ENCODE measurements at places on chromosomes 2 and 18.

- DNase-seq, result no peak
These were observed 26.1 kb upstream of the MAL start for GRCh38 chr2:94999431-94999883.

DNA sequence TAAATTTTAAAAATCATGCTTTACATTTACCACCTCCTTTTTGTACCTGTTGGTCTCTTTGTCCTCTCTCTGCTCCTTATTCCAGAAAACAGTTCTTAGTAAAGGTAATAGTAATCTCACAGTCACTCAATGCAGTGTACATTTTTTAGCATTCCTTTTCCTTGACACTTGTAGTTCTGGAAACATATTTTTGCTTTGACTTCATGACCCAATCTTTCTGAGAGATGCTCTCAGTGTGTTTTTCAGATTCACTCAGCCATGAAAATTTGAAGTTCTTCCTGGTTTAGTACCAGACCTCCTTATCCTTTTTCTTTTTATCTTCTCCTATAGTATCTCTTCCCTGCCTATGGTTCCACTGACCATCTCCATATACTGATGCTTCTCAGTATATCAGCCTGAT, 747.5 kb upstream of the ZEB2 start:
- DNase-seq, result no peak

GRCh38 chr2:181366675-181367175, 90.5 kb upstream of the ITGA4 start:
- DNase-seq, result no peak

- DNase-seq, result no peak
These were observed 77.3 kb downstream of the VWA3B start for GRCh38 chr2:98164256-98164655.

- DNase-seq, result no peak
These were observed 31.2 kb upstream of the EN1 start for GRCh38 chr2:118878531-118879149.

GRCh38 chr2:48725696-48726494, 29.6 kb downstream of the LHCGR start:
- no peak for DNase-seq

DNA sequence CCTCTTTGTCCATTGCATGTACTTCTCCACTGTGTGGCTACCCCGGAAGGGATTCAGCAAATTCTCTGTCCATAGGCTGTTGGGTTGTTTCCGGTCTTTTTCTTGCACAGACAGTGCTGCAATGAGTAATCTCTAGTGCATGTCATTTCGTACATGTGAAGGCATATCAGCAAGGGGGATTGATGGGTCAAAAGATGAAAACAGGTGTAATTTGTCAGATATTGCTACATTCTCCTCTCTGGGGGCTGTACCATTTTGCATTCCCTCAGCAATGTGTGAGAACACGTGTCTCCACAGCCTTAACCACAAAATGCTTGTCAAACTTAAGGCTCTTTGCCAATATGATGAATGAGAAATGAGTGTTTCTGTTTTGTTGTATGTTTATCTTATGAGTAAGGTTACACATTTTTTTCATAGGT, 60.5 kb downstream of the KLHL29 start:
- no peak for DNase-seq

- DNase-seq, result no peak
These were observed 80.4 kb downstream of the STK39 start for GRCh38 chr2:168166902-168167510.

DNA sequence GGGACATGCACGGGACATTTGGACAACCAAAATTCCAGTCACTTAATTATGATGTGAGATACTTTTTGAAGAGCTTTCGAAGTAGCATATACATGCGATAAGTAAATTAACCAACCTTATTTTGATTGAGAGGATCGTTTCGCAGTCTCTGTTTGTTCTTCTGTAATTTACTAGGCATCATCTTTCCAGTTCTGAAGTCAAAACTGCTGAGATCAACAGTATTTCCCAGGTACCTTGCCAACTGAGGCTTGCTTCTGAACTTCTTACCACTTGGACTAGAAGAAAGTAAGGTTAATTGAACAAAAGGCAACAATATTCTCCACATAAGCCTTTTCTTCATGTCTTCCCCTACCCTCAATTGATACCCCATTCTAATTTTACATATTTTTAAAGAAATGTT, 19.6 kb downstream of the MBD2 start:
- no peak for DNase-seq

- no peak for DNase-seq
These were observed 198.2 kb upstream of the COPS8 start for GRCh38 chr2:236887531-236887930.

GRCh38 chr2:38615237-38615636, 12.5 kb upstream of the HNRNPLL start:
- no peak for DNase-seq

- no peak for DNase-seq
These were observed 128.1 kb upstream of the SERTAD2 start for GRCh38 chr2:64781711-64782390.

DNA sequence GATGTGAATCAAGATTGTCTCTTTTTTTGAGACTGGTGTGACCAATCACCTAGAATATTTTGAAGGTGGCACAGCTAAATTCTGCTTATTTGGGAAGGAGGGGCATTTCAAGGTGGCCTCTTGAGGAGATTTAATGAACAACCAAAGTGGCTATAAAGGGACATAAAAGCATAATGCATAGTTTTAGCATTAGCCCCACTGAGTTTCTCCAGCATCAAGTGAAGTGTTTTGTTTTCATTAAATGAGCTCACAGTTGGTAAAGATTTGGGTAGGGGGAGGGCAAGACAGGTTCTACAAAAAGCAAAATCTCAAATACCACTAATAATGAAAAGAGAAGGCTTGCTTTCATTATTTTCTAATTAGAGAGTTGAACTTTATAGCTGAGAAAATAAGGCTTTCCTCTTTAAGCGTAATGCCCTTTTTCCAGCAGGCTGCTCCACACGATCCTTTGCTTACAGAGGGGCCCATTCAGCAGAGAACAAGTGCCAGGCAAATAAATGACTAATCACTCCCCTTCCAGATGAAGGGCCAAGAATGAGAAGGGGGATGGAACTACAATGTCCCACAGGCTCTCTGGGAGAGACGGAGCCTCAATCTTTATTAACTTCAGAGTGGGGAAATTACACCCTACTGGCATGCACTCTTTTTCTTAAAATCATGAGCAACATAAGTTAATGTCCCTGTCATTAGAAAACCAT, 35.9 kb downstream of the LHCGR start:
- DNase-seq, result no peak

- no peak for DNase-seq
These were observed 436.4 kb upstream of the SALL3 start for GRCh38 chr18:78543201-78543725.

DNA sequence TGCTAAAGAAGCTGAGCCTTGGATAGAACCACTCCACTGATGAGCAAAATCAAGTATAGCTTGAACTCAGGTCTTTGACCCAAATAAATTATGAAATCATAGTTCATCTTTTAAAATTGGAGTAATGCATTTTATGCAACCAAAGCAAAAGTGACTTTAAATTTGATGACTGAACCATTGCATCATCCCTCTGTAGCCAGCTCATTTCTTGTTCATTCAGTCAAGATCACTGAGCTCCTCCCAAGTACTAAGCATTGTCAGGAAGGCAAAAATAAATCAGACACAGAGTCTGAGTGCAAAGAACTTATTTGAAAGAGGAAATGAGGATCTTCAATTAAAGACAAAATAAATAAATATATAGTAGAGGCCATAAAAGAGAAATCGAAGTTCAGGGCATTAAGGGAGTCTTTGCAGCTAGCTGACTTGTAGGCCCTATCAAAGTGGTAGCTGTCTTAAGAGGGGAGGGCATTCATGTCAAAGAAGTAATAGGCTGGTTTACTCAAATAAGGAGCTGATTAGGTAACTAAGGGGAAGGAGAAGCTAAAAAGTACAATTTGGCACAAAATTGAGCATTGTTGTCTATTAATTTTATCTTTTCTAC, 411.8 kb downstream of the MTX2 start:
- no peak for DNase-seq

DNA sequence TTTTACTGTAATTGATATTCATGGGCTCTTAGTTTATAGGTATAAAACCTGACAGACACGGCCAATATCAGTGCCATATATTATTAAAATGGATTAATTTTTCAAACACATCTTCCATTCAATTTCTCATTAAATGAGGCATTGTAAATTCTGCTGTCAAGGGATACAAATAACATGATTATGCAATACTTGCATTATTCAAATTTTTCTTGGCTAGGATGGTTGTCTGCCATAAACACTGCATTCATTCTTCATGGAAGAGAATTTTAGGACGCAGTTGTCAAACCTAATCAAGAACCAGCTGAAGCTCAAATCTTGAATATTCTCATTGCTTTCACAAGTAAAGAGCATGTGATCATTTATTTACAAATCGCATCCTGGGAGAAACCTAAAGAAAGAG, 255.6 kb downstream of the RDH14 start:
- no peak for DNase-seq

GRCh38 chr2:149972066-149972465, 384.5 kb upstream of the MMADHC start:
- DNase-seq, result no peak

- DNase-seq, result no peak
These were observed 463.7 kb upstream of the RGPD4 start for GRCh38 chr2:107362993-107363392.

DNA sequence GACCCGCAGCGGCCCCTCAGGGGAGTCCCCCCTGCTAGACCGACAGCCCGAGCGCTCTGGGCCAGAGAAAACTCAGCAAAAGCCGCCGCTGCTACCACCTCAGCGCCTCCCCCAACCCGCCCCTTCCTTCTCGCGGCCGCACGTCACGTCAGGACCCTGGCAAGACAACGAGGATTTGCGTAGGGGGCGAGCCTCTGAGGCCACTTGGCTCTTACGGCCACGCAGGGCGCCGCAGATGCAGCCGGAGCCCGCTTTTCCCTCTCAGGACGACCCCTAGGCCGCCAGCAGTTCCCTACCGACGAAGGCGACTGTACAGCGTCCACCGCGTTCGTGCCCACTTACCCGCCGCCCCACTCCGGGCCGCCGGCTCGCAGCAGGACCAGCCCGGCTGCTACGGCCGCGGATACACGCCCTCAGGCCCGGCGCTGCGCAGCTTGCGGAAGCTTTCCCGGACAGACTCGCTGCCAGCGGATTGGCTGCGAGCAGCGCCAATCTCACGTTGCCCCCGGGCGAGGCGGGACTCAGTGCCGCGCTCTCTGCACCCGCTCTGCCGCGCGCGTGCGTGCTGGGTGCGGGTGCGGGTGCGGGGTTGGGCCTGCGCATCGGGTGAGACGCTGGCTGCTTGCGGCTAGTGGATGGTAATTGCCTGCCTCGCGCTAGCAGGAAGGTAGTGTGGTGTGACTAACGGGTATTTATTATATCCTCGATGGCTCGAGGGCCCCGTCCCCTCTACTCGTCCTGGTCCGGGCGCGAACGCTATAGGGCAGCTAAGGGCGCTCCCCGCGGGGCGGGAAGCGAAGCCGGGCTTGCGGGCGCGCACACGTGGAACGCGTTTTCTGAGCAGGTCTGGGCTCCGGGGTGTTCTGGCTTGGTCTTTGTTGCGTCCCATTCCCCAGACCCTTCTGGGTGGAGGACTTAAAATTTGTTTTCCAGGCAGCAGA, at the start of the genes ORMDL1 and PMS1:
Gene ORMDL1, minus strand, starts transcription at position 413 of the 941 bp plus-strand sequence. CDS start 1,744 bp downstream, outside the sequence.
Gene PMS1, plus strand, starts transcription at position 524 of the 941 bp plus-strand sequence. CDS start 7,360 bp downstream, outside the sequence.
- peak; percentile 92 for DNase-seq

- DNase-seq, result no peak
These were observed 91.7 kb downstream of the STK39 start for GRCh38 chr2:168155680-168156079.

- no peak for DNase-seq
These were observed 439.4 kb downstream of the SPAG16 start for GRCh38 chr2:213723707-213724106.

DNA sequence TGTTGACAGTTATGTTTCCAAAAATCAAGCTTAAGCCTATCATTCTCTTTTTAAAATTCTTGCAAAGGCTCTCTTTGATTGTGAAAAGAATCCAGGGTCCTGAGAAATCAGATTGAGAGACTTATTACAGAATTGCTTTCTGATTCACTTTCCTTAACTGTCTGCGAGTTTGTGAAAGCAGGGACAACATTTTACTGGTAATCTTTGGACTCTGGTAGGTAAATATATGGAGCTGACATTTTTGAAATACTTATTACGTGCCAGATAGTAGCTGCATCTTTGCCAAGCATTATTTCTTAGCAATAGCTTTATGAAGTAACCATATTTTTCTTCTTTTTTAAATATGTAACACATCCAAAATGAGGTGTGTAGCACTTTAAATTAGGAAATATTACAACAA, 570.9 kb downstream of the CMPK2 start:
- DNase-seq, result no peak

DNA sequence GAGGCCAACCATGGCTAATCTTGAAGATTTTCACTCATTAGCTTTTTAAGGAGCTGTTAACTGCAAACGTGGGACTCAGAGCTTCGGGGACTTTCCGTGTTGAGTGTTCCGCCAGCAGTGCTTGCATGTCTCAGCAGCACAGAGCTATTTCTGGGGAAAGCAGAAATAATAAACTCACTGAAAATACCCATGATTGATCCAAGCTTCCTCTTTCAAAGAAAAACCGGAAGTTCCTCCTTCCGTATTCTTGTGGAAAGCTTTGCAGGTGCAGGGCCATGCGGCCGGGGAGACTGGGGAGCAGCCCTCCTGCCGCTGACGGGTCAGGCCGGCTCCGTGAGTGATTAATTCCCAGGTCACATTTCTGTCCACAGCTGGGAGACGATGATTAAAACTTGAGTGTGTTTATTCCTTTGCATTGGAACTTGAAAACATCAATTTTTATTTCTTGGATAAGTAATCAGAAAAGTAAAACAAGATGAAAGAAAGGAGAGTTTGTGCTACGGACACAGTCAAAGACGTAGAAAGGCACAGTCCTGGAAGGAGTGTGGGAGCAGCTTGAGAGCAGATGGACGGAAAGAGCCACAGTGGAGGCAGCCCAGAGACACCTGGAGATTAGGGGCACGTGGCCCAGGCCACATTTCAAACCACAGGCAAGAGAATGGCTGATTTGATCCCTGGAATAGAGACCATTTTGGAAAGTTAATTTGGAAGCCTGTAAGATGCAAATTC, 54.2 kb upstream of the CTDP1 start:
- DNase-seq, result no peak

GRCh38 chr2:168454737-168455644, 1.1 kb upstream of the CERS6 start:
- no peak for DNase-seq

- no peak for DNase-seq
These were observed 23.7 kb upstream of the SPP2 start for GRCh38 chr2:234026693-234027254.

DNA sequence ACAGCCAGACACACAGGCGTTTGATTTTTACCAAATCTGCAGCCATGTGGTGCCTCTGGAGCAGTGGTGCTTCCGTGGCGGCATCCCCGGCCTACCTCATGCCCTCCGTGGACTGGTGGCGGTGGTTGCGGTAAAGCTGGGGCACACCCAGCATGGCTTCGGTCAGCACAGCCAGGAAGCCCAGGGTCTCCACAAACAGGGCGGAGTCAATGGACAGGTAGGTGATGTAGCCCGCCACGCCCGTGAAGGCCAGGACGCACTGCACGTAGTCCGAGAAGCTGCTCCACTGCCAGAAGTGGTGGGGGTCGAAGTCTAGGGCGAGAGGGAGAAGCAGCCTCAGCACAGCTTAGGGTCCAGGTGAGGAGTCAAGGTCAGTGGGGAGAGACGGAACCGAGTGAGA, 32.4 kb downstream of the SLC66A2 start:
- no peak for DNase-seq

Data from SHP77 (cell line).